Activated gamma-delta T cell treated with Interleukin-2 at 50 U/mL for 16 hours (primary cell): ENCODE measurements at places on chromosomes 12 and 14.

DNA sequence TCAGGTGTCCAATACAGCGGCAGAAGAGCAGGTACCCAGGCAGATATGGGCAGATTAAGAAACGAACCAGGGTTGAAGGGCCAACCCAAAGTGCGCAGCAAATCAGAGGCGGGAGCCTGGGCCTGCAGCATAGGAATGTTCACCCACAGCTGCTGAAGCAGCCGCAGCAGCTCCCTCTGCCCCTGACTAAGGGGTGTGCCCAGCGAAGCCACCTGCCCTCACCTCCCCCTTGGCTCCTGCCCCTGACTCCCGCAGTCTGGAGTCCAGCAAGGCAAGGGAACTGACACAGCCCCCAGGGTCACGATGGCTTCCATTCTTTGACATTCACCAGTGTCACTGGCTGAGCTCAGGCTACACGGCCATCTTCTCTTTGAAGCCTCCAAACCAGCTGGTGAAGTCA, 27.3 kb upstream of the ZFP36L1 start:
- no peak for DNase-seq

DNA sequence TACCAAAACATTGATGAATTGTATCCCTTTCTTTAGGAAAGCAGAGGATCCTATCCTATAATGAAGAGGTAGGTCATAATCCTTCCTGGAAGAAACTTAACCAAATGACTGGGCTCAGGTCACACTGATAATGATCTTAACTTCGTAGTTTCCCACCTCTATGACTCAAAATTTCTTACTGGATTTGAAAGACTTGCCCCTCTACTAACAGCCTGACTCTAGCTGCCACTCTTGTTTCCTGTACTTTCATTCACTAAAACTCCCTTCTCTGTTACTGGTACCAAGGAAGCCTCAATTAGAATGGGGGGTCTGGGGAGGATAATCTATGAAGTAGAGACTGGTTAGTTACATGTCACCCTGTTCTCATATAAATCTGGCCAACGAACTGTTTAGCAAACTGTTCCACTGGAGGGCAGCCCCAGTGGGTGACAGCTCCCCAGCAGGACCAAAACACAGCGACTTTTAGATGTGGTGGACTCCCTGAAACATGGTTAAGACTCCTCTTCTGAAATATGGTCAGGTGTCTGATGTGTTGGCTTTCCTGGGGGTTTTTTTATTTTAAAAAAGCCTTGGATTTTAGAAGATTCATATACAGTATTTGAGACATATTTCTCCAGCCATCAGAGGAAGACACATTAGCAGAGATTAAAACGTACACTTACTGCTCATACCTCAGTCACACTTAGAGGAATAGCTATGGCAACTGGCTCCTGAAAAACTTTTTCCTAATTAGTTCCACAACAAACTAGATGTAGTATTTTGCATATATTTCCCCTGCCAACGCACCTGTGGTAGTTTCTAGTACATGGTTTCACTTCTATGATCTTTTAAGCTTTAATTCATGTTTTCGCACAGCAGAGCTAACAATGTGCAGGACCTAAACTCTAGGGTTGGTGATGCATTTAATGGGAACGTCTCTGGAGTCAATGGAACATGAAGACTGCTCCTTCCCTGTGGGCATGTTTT, 72.3 kb downstream of the ACADS start:
- DNase-seq = no peak

GRCh38 chr14:76125511-76125910, 26.2 kb upstream of the GPATCH2L start:
- no peak for DNase-seq

- DNase-seq = no peak
These were observed 557.6 kb downstream of the PRKD1 start for GRCh38 chr14:29370024-29370423.

GRCh38 chr12:94372461-94372860, 87.2 kb downstream of the CEP83 start:
- no peak for DNase-seq

- DNase-seq = no peak
These were observed 751.3 kb downstream of the SLC6A15 start for GRCh38 chr12:84161296-84161695.

DNA sequence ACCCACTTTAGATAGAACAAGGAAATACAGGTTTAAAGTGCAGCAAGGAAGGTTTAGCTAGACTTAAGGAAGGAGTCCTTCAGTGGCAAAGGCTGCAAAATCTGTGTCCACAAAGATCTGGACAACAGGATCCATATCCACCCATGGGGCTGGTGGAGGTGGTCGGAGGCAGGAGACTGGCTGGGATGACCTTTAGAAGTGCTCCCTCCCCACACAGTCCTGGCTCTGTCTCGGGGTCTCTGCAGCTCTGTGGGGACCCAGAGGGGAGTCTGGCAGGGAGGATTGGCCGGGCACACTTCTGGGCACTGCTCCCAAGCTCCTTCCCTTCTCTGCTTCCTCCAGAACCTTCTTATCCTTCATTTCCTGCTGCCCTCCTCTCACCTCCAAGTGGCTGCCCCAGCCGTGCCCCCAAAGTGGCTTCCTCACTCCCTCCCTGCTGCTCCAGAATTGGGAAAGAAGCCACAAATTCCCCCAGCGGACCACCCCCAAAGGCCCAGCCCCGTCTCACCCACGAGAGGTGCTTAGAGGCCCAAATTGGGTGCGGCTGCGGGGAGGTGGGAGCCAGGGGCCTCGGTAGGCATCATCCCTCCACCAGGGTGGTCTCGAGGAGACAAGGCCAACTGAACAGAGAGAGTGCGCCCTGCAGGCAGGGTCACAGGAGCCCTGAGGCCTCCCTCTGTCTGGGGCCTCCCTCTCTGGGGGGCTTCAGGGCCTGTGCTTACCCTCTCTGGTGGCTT, 21.9 kb upstream of the PGF start:
- no peak for DNase-seq

DNA sequence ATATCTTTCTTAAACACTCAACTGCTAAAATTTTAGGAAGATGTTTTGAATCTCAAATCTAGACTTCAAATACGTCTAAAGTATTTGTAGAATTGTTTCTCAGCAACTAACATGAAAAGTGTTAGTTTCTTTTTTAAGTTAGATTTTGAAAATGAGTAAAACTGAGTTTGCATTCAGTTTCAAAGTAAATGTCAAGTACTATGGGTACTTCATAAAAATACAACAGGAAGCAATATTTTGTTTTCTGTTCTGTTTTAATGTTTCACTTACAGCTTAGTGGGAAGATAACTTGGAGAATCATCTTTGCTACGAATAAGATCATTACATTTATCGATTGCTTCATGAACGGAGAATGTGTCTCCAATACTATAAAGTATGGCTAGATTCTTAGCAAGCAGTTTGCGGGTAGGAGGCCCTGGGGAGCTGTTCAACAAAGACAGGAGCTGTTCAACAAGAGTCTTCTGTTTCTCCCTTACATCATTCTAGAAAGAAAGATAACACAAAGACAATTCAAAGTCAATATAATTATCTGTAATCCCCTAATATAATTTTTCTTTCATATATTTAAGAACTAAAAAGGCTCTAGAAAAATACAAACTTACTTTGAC, 20.2 kb downstream of the HEATR5A start:
- DNase-seq = no peak

DNA sequence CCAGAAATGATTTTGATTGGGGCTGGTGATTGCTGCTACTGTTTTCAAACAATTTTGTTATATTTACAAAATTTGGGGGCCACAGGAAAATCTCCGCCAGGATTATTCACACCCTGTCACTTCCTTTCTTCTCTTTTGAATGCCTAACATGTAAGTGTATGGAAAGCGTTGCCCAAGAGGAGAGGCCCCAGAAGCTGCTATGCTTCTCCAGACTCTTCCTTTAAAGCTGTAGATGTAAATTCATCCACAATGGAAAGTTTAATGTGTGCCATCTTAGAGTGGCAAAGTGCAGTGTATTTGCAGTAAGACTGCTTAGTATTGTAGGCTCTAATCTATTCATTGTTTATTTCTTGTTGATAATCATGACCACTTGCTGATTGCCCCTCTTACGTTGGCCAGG, 136.7 kb upstream of the LRIG3 start:
- DNase-seq = no peak

- DNase-seq = no peak
These were observed 350.3 kb downstream of the SEC23A start for GRCh38 chr14:38752750-38753149.

GRCh38 chr12:16008421-16008824, 97.3 kb downstream of the DERA start:
- DNase-seq = no peak

DNA sequence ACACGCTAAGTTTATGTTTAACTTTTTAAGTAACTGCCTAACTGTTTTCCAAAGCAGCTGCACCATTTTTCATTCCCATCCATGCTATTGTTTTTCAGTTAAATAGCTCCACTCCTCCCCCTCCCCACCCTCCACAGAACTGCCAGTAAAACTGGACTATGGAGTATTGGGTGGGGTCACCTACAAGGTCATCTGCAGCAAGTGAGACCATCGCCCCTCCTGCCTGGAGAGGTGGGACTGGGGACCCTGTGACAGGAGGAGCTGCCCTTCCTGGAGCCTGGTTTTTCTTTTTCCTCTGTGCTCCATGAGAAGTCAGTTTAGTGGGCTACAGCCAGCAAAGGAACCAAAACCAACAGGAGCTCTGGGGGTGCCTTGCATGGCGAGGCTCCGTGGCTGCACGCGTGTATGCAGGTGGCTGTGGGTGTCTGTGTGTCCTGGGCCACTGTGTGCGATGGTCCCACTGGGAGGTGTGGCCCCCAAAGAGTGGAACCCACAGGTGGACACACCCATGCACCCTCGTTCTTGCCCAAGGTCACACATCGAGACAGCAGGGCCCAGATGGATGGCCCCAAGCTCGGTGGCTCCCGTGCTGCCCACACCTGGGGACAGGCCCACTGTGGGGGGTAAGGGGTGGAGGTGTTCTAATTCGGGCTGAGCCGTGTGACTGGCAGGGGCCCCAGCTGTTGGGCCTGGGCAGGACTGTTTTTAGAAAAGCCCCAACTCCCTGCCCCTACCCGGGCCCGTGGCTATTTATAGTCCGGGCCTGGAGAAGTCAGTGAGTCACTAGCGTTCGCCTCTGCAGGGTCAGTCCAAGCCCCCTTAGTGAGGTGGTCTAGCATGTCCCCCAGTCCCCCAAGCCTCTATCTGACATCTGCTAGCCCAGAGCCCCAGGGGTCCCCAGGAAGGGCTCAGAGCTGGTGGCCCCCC, 2.3 kb upstream of the ADSS1 start:
- DNase-seq = no peak

- no peak for DNase-seq
These were observed 6.2 kb upstream of the OR5AU1 start for GRCh38 chr14:21162081-21162480.

DNA sequence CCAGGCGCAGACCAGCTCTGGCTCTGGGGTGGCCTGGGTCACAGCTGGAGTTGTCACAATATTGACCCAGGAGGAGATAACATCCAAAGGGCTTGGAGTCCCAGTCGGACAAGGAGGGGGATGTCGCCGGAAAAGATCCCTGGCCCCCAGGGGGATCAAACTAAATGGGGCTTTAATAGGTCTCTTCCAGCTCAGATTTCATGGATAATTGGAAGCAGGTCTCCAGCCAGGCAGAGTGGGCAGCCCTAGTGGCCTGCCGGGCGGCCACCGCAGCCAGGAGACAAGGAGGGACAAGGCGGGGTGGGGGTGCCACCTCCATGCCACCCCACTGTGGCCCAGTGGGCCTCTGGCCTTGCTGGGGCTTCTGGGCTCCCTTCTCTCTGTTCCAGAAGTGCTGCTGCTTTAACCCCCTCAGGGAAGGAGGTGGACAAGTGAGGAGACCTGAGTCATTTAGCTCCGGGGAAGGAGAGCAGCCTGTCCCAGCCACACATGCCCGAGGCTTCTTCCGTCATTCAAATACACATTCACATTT, 23.1 kb upstream of the PGF start:
- no peak for DNase-seq

DNA sequence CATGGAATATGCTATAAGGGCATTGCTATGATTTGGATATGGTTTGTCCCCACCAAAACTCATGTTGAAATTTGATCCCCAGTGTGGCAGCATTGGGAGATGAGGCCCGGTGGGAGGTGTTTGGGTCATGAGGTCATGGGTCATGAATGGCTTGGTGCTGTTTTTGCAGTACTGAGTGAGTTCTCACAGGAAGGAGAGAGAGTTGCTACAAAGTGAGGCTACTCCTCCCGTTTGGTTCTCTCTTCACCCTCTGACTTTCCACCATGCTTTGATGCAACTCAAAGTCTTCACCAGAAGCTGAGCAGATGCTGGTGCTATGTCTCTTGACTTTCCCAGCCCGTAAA, 388.1 kb upstream of the TMPO start:
- DNase-seq = no peak

DNA sequence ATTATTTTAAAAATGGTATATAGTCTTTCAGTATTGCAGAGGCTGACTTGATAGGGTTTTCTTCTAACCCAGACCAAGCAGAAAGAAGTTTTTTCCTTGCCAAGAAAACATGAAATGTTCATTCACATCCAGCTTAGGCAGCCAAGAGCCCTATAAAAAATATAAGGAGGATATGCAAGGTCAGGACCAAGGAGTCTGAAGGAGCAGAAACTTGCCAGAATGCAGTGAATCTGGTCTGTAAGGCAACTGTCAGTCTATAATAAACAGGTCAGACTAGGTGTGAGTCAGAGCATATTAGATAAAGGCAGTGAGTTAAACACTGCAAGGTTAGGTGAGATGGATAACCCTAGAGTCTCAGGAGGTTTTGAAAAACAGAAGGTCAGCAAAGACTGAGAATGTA, 645.5 kb downstream of the C12orf50 start:
- no peak for DNase-seq

GRCh38 chr12:92949466-92949865, 20.4 kb upstream of the EEA1 start:
- DNase-seq = no peak

DNA sequence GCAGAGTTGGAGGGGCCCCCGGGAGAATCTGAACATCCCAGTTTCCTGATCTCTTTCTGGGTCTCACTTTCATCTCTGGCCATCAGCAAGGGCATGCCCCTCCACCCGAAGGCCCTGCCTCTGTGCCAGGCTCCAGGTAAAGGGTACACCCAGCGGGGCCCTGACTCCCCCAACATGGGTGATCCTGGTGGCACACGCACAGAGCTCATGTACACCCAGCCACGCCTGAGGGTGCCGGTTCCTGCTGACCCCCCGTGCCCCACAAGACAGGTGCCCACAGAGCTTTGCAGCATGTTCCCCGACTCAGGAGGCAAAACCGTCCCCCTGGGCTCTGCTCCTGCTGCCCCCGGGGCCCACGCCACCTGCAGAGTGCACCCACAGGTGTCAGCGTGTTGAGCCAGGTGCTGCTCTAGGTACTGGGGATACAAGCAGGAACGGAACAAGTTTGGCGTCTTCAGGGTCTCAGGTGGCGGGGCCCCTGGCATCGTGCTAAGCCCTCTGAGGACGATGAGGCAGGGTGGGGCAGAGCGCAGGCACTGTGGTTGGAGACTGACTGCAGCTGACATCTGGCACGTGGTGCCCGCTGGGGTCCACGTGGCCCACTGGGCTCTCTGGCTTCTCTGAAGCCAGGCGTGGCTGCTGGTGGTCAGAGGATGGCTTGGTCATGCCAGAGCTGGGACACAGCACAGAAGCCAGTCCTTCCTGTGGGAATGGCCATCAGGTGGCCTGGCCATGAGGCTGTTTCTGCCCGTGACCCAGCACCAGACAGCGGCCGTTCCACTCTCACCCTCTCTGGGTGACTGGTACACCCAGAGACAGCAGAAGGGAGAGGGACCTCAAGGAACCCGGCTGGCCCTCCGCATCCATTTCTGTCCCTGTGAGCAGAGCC, 13.8 kb downstream of the BAG5 start:
- DNase-seq = no peak

GRCh38 chr12:13044906-13045299, 722 bp downstream of the FAM234B start:
- no peak for DNase-seq
